Effector memory CD8-positive, alpha-beta T cell (primary cell): ENCODE measurements at places on chromosomes 4 and X.

- no peak for DNase-seq
Observed at GRCh38 chrX:8404926-8405325, 59.7 kb upstream of the VCX3B start.

- DNase-seq, result no peak
Observed at GRCh38 chr4:1813915-1814314, 20.8 kb downstream of the FGFR3 start.

GRCh38 chr4:177964061-177964460, 521.8 kb upstream of the AGA start:
- no peak for DNase-seq

- DNase-seq, result no peak
Observed at GRCh38 chrX:11953615-11954014, 184.7 kb upstream of the FRMPD4 start.

DNA sequence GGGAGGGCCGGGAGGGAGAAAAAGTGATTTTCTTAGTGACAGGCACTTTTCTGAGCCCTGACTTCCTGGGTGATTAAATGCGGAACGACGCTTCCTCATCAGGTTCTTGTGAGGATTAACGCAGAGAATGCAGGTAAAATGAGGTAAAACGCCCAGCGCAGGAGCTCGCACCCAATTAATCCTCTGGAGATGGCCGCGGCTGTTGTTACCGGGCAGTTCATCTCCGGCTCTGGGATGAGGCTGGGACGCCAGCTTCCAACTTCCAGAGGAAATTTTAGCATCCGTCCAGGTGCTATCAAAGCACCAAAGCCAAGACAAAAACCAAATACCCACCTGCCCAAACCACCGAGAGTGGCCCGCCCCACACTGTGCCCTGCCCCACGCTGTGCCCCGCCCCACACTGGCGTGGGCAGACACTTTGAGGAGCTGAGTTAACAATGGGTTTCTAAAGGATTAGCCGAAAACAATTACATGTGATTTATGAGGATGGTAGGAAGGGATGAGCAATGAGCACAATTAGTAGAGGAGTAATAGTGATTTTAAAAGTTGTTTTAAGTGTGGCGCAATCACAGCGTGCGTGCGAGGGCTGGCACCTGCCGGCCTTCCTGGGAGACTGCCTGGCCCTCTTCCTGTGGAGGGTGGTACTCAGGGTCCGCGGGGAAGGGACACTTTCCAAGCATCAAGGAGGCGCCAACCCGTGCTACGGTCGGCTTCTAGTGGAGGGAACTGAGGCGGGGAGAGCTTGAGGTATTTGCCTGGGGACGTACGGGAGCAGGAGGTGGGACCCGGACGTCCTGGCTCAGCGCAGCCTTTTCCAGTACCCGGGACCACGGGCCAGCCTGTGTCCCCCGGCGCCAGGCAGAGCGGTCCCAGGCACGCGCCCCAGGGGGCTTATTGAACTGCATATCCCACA, 41.6 kb upstream of the ADRA2C start:
- DNase-seq, result no peak

DNA sequence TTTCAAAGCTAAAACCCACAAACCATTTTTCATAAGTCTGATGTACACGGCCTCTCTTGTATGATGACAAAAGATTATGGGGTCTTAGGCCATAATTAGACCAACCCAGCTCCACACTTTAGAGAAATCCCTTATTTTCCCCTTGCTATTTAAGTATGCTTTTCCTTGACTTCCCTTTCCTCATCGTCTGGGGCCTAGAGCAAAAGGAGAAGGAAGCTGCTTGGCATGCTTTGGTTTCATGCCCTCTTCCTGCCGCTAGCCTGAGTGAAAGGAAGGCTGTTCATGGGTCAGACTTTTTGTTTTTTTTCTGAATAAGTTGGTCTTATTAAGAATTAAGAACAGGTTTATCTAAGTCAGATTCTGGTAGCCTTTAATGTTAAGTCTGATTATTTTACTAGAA, 10.6 kb upstream of the RASGEF1B start:
- no peak for DNase-seq

DNA sequence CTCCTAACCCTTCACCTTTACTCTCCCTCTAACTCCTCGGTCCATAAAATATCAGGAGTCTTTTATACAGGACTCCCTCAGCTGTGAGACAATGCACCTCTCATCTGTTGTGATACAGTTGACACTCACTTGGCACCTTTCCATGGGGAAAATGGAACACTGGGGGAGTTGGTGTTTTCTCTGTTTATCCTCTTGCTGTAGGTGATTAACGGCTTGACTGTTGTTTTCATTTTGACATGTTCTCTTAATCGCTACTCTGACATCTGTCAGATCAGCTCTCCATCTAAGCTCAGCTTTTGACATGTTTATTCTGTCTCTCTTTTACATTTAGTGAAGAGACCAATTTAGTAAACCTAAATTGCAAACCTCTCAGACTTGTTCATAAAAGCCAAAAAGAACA, 604.8 kb downstream of the TRAM1L1 start:
- no peak for DNase-seq

DNA sequence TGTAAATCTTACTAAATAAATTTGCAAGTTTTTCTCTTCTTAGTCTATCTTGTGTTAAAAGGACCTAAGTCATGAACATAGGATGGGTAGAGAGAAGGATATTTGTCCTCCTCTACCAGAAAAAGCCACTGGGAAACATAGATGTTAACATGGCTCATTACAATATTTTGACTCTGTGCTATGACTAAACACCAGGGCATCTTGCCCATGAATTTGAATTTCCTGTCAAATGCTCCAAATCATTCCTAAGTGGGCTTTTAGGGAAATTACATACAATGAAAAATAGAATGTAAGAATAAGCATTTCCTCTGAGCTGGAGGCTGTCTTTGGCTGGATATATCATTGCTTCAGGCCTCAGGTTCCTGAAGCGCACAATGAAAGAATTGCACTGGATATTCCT, 39.1 kb downstream of the ANOS1 start:
- DNase-seq, result no peak

DNA sequence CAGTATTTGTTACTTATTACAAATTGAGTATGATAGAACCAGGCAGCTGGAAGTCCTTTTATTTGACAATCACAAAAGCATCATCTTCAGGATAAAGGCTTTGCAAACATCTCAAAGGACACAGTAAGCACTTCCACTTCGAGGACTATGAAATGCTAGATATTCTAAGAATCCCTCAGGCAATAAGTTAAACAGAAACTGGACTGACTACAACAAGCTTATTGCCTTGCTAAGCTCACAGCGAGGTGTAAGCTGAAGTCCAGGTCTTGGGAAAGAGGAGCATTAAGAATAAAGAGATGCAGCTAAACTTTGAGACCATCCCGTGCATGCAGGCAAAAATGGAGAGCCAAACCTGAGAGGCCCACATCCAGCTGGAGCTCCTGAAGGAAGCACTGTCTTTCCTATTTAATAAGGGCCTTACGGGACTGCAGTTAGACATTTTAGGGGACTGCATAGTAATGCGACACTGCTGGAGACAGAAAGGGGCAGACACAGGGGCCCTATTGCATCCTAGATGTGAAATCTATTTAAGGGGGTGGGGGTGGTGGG, 38.7 kb downstream of the DCHS2 start:
- DNase-seq, result no peak
